ENCODE measurements at places on chromosomes 12 and 14. TPM values are rescaled to one million over a fixed set of nuclear protein-coding genes. Genes with fewer than 3 reads are reported as not detected.

DNA sequence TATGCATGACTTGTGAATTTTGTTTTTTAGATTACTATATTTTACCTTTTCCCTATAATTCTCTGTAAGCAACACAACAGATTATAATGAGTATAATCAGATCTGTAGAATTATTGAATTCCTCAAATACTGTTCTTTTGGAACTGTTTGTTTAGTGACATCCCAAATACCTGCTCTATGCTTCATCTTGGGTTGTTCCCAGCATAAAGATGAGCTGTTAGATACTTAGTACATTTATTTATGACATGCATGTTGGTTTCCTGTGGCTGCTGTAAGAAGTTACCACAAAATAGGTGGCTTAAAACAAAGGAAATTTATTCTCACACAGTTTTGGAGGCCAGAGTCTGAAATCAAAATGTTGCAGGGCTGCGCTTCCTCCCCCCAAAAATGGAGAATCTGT lies 78.4 kb downstream of the PTPRR start:
- H3K27ac ChIP-seq, result no peak overlapping the region
- no peaks in the 10 kb centered on the region for H3K4me1 ChIP-seq
- DNase-seq, result no peak
- no peak overlapping the region for H3K4me3 ChIP-seq

The SCN8A gene
- polyA plus RNA-seq, result not detected

The CLEC1A gene
- not detected for polyA plus RNA-seq

DNA sequence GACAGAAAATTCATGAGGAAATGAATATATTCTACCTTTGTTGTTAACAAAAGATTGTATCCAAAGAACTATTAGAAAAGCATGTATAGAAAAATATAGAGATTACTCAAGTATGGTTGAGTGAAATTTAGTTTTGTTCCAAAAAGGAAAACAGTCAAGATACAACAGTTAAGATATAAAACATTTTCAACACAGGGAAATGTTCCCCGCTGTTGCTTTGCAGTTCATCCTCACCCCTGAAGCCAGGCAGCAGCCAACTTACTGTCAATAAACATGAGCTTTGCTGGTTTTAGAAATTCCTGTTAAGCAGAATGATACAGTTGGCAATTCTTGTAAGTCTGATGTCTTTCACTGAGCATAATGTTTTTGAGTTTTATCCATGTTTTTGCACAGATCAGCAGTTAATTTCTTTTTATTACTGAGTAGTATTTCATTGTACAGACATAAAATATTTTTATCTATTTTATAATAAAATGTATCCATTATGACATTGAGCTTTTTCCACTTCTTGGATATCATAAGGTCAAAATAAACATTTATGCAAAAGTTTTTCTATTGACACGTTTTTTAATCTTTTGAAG lies 1.2 kb upstream of the CLEC2B start:
- DNase-seq, result peak; percentile 18
- peaks cover 14% of the 10 kb centered on the region for H3K4me1 ChIP-seq
- H3K4me3 ChIP-seq, result peak overlapping the region; percentile 93
- H3K36me3 ChIP-seq, result no peaks in the 10 kb centered on the region

- no peak overlapping the region for H3K27ac ChIP-seq
- H3K36me3 ChIP-seq, result peaks cover 54% of the 10 kb centered on the region
- H3K4me1 ChIP-seq, result peaks cover 13% of the 10 kb centered on the region
- H3K27me3 ChIP-seq, result no peaks in the 10 kb centered on the region
- H3K4me3 ChIP-seq, result no peak overlapping the region
- no peak for DNase-seq
Measured at GRCh38 chr14:87979689-87980088, 13.3 kb downstream of the GALC start.

DNA sequence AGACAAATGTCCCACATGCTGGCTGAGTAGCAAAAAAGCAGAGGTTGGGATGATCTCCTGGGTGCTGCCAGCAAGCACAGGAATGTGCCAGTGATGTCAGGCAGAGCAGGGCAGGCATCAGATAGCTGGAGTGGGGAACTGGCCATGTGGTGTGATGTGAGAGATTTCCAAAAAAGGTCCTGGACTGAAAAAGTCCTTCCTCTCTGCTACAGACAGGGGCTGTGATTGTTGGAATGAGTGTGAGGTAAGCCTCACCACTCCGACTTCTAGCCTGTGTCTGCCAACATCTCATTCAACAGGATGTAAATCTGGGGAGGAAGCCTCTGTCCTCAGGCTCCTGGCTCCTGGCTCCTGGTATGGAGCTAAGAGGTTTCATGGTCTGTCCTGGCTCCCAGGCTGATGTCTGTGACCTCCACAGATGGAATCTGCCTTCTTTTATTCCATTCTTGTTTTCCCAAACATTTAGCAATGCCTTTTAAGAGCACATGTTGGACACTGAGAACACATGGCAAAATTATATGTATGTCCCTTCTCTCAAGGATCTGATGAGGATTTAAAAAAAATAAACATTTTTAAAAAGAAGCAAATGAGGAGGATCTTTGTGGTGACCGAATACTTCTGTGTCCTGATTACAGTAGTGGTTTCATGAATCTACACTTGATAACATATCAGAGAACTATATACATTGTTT lies 50.1 kb upstream of the STK38L start:
- peaks cover 3% of the 10 kb centered on the region for H3K36me3 ChIP-seq
- no peak overlapping the region for H3K4me3 ChIP-seq
- no peak for DNase-seq
- H3K27me3 ChIP-seq, result peaks cover 4% of the 10 kb centered on the region

DNA sequence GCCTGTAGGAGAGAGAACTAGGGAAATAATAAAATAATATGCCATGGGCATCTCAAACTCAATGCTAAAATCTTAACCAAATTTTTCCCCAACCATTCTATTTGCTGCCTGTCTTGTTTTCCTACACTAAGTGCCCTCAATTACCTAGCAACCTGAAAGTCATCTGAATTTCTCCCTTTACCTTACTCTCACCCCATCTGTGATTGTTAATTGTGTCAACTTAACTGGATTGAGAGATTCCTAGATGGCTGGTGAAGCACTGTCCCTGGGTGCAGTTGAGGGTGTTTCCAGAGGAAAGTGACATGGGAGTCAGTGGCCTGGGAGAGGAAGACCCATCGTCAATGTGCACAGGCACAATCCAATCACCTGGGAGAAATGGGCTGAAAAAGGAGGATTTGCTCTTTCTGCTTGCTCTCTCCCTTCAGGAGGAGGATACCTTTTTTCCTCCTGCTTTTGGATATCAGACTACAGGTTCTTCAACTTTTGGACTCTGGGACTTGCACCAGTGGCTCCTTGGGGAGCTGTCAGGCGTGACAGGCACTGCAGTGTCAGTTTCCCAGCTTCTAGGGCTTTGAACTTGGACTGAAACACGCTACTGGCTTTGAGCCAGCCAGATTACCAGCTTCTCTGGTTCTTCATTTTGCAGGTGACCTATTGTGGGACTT lies 100.1 kb downstream of the PPP1R12A start:
- DNase-seq, result no peak
- peaks cover 82% of the 10 kb centered on the region for H3K4me1 ChIP-seq
- H3K27me3 ChIP-seq, result peaks cover 2% of the 10 kb centered on the region
- H3K36me3 ChIP-seq, result peaks cover 21% of the 10 kb centered on the region
- H3K4me3 ChIP-seq, result no peak overlapping the region

GRCh38 chr14:22884076-22884737 lies 1.2 kb downstream of the REM2 start:
- no peak for DNase-seq
- H3K27ac ChIP-seq, result peak overlapping the region; percentile 3
- peaks cover 4% of the 10 kb centered on the region for H3K36me3 ChIP-seq
- H3K4me3 ChIP-seq, result no peak overlapping the region
- H3K27me3 ChIP-seq, result peaks cover 15% of the 10 kb centered on the region
- peaks cover 43% of the 10 kb centered on the region for H3K4me1 ChIP-seq

DNA sequence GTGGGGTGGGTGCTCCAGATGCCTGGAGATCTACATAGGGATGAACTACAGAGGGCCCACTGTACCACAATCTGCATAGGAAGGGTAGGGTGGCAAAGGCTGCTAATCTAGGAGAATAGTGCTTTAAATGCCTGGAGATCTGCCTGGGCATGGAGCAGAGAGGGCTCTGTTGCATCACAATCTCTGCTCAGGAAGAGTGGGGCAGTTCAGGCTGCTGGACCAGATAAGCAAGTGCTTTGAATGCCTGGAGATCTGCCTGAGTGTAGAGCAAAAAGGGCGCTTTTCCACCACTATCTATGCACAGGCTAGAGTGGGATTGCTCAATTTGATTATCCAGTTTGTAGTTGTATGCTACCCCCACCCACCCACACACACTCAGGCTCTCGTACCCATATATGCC lies 886.3 kb upstream of the SEL1L start:
- H3K4me3 ChIP-seq, result no peak overlapping the region
- no peaks in the 10 kb centered on the region for H3K27me3 ChIP-seq
- H3K36me3 ChIP-seq, result no peaks in the 10 kb centered on the region
- no peak for DNase-seq

The KCNH5 gene
- polyA plus RNA-seq, result not detected

The IL23A gene
- 1.5 TPM for polyA plus RNA-seq

- H3K4me3 ChIP-seq, result no peak overlapping the region
- peaks cover 6% of the 10 kb centered on the region for H3K27me3 ChIP-seq
- no peaks in the 10 kb centered on the region for H3K36me3 ChIP-seq
Measured at GRCh38 chr12:77058740-77059139, 6.6 kb downstream of the E2F7 start.

The NEUROD4 gene
- not detected for polyA plus RNA-seq

The DACT1 gene
- not detected for polyA plus RNA-seq

The KRT83 gene
- not detected for polyA plus RNA-seq
